Large intestine (tissue), 12 donors: ENCODE measurements at places on chromosomes 3 and 15. TPM values are rescaled to one million over a fixed set of nuclear protein-coding genes. Genes with fewer than 3 reads are reported as not detected.

GRCh38 chr3:173586166-173586565, 188.6 kb downstream of the NLGN1 start:
- peak overlapping the region; percentile 35 for H3K4me3 ChIP-seq
- H3K4me1 ChIP-seq: no peaks in the 10 kb centered on the region
- DNase-seq: no peak
- H3K36me3 ChIP-seq: no peaks in the 10 kb centered on the region
- no peak overlapping the region for H3K27ac ChIP-seq

CORO2B gene
- 5.4 TPM for polyA plus RNA-seq

DNA sequence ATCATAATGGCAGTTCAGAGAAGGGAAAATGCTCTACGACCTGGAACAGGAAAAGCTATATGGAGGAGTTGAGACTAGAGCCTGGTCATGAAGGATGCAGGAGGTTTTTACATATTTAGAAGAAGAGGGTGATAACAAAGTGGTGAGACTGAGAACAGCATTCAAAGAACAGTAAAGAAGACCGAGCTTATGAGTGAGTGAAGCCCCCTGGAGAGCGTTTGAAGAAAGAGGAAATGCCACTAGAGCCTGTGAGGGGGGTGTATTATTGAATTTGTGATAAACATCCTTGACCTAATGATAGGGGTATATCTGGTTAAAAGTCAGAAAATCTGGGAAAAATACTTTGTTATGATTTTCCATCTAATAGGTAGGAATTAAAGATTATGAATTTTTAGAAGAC, 4.2 kb downstream of the PARP9 start:
- no peak for DNase-seq
- peaks cover under 1% of the 10 kb centered on the region for H3K4me1 ChIP-seq
- no peaks in the 10 kb centered on the region for H3K27me3 ChIP-seq
- H3K27ac ChIP-seq: no peak overlapping the region

DNA sequence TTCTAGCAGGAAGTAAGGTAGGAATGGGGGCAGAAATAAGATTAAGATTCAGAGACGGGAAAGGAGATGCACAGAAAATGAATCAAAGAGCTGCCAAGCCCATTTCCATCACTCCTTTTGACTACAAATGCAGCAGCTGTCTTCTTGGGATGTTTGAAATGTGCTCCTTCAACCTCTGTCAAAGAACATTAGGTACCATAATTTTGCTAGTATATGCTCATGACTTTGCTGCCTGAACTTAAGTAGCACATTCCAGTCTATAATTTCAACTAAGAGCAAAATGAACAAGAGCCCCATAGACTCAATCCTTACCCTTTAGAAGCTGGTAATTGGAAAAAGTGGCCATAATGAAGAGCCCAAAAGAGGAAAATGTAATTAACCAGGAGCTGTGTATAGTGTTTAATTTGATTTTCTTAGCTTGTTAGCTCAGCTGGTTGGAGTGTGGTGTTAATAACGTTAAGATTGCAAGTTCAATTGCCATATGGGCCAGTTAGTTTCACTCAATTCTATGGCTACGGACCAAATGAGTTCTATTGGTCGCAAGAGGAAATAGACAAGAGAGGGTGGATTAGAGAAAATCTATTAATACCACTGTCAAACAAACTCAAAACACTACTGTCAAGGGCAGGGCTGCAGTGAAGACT, 349.9 kb downstream of the ZBBX start:
- H3K4me1 ChIP-seq: no peaks in the 10 kb centered on the region
- no peaks in the 10 kb centered on the region for H3K27me3 ChIP-seq
- no peaks in the 10 kb centered on the region for H3K36me3 ChIP-seq
- H3K27ac ChIP-seq: no peak overlapping the region
- no peak overlapping the region for H3K4me3 ChIP-seq

DNA sequence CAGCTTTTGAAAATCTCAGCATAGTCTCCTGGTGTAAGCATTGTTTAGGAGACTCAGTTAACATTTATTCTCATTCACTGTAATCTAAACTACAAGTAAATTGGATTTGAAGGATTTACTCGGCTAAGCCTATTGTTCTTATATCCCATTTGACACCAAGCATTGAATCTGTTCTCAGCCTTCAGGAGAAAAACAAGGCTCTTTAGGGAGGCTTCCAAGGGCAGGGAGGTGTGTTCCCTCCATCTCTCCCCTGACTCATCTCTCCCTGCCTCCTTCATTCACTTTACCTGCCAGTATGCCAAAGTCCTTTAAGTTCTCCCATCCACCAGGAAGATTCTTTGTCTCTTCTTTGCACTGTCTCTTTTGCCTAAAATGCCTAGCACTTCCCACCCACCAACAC, 347.8 kb downstream of the MFSD1 start:
- H3K4me3 ChIP-seq: no peak overlapping the region
- no peaks in the 10 kb centered on the region for H3K27me3 ChIP-seq
- no peak for DNase-seq

UCN2 gene
- polyA plus RNA-seq: 0.87 TPM

DNA sequence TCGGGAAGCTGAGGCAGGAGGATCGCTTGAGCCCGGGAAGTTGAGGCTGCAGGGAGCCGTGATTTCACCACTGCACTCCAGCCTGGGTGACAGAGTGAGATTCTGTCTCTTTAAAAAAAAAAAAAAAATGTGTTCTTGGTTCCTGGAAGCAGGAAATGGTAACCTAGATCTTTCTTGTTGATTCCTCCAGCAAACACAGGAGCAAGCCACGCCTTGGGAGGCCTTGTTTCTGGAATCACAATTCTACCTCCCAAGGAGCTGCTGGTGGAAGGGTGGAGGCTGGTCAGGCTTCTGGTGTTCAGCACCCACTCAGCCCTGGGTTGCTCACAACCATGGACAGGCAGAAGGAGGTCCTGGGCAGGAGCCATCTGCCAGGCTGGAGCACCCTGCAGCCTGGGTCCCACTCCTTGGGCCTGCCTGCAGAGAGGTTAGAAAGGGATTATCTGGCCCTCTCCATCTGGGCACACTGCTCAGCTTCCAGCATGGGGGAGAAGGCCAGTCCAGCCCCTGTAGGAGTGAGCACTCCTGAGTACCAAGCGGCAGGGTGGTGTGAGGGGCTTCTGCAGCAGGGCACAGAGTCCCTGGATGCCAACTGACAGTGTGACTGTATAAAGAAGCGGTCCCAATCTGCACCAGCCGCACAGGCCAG, 65.6 kb downstream of the ABTB1 start:
- no peaks in the 10 kb centered on the region for H3K27me3 ChIP-seq
- no peak overlapping the region for H3K4me3 ChIP-seq
- peaks cover 21% of the 10 kb centered on the region for H3K4me1 ChIP-seq
- no peaks in the 10 kb centered on the region for H3K36me3 ChIP-seq

GRCh38 chr3:188385295-188385694, 231.3 kb downstream of the LPP start:
- no peak for DNase-seq
- no peaks in the 10 kb centered on the region for H3K36me3 ChIP-seq
- H3K27me3 ChIP-seq: no peaks in the 10 kb centered on the region
- H3K27ac ChIP-seq: no peak overlapping the region
- H3K4me3 ChIP-seq: no peak overlapping the region

GRCh38 chr3:190307164-190307545, 15.1 kb downstream of the CLDN1 start:
- H3K36me3 ChIP-seq: no peaks in the 10 kb centered on the region
- no peak overlapping the region for H3K4me3 ChIP-seq
- no peaks in the 10 kb centered on the region for H3K27me3 ChIP-seq
- DNase-seq: no peak
- H3K4me1 ChIP-seq: peaks cover 5% of the 10 kb centered on the region

- peak overlapping the region; percentile 41 for H3K27ac ChIP-seq
- no peaks in the 10 kb centered on the region for H3K36me3 ChIP-seq
- H3K27me3 ChIP-seq: no peaks in the 10 kb centered on the region
- peaks cover 12% of the 10 kb centered on the region for H3K4me1 ChIP-seq
- DNase-seq: peak; percentile 28
Measured at GRCh38 chr3:60313951-60314461, 937.2 kb downstream of the FHIT start.

DNA sequence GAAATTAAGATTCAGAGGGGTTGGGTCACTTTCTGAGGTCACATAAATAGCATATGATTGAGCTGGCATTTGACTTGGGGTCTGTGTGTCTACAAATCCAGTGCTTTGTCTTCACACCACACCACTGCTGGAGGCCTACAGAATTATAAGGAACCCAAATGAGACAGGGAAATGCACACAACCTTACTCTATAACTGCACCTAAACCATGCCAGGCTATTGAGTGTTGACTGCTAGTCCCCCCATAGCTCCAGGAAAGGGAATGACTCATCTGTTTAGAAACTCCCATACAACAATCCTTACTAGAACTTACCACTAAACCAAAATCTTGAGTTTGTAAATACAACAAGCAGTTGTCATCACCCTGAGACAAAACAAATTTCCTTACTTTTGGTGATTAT, 16.9 kb upstream of the TSC22D2 start:
- no peak for DNase-seq
- no peaks in the 10 kb centered on the region for H3K27me3 ChIP-seq
- peaks cover 12% of the 10 kb centered on the region for H3K4me1 ChIP-seq
- H3K36me3 ChIP-seq: no peaks in the 10 kb centered on the region
- no peak overlapping the region for H3K27ac ChIP-seq

DNA sequence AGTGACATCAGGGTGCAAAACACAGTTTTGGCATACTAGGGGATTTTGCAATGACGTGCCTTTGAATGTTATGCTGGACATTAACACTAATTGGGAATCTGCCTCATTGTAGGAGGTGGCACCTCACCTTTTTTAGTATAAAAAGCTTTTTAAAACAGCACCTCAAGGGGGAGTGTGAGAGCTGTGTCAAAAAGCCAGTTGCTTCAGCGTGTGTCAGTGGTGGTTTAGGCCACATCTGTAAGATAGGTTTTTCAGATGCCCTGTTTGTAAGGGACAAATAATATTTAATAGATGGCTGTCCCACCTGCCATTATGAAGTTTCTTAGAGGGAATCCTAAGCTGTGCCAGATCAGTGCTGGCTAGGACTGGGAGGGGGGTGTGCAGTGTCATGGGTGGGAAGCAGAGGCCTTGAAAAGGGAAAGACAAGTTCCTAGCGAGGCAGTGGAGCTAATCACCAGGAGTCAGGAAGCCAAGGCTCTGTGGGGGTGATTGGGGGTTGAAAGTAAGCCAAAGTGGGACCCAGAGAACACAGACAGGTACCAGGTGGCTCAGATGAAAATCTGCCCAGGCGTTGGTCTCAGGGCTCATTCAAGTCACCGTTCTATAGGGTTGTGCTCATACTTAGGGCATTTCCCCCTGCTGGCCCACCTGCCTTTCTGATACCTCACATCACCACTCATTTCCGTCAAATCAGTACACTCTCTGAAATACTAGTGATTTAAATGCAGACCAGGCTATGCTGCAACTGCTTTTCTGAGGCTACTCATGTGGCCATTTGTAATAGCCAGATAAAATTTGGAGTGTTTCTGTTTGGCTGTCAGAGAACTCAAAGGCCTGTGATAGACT, 120.5 kb downstream of the BBX start:
- H3K27ac ChIP-seq: no peak overlapping the region
- no peak for DNase-seq
- H3K4me3 ChIP-seq: no peak overlapping the region
- no peaks in the 10 kb centered on the region for H3K4me1 ChIP-seq
- H3K27me3 ChIP-seq: no peaks in the 10 kb centered on the region

PARL gene
- 42.1 TPM for polyA plus RNA-seq

CACNA1D gene
- 58.2 TPM for polyA plus RNA-seq

DNA sequence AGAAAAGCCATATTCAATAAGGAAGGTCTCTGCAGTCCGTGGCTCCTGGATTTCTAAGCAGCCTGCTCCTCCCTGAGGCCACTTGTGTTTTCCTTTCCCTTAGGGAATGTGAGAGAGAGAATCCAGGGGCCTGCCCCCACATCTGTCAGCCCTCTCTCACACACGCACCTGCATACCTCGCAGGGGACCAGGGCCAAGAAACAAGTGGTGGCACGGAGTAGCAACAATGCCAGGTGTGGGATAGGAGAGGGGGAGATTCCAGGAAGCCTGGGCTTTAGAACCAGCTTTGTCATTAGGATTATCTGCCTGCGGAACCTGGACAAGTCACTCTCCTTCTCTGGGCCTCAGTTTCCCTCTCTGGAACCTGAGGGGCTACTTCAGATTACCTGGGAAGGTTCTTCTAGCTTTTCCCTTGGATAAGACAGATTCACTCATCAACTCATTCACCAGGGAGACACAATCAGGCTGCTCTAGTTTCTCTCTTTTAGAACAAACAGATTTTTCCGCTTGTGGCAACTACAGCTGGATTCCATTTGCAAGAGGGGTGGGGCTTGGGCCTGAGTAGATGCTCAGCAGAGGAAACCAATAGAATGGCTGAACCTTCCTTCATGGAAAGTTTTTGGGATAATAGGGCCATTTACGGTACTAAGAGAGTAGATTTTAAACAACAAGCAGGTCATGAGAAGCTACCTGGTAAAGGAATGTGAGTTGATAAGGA, 19.5 kb downstream of the BCL6 start:
- no peaks in the 10 kb centered on the region for H3K27me3 ChIP-seq
- H3K4me1 ChIP-seq: peaks cover 2% of the 10 kb centered on the region
- DNase-seq: no peak

SSR3 gene
- polyA plus RNA-seq: 138 TPM
